Activated CD4-positive, alpha-beta memory T cell treated with anti-CD3 and anti-CD28 coated beads for 36 hours (primary cell): ENCODE measurements at places on chromosomes 16 and 17.
A peak's percentile ranks its signal among the peaks of the same experiment; 100 is the strongest.

DNA sequence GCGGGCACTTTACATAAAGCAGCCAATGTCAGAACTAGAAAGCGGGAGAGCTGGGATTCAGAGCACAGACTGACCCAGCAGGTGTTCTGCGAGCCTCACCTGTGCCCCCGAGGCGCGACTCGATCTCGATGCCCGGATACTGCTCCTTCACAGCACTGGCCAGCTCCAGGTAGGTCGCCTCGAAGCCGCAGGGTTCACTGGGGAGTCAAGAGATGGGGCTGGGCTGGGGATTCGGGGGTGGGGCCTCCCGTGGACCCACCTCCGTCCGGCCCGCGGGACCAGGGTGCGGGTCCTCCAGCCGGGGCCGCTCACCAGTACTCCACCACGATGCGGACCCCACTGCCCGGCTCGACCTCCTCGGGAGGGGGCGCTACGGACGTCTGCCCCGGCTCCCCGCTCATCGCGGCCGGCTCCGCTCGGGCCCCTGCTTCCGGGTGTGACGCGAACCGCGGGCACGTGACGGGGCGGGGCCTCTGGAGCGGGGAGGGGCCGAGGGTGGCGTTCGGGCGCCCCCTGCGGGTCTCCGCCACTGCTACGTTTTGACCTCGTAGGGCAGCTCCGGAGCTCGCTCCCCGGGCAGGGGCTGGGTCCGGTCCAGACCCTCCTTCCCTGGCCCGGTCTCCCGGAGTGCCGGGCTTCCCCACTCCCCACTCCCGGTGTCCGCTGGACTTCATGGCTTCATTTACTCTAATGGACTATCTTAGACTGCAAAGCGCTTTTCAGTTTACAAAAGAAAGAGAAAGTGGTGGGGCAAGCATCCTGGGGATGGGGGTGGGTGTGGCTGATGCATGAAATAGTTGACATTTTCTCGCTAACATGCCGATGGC lies at the start of gene MIEN1:
Gene MIEN1 (minus strand): TSS at position 438 of the 827 bp plus-strand sequence. CDS start 37 bp downstream, at position 401.
- peak; percentile 95 for DNase-seq

- peak; percentile 25 for DNase-seq
Observed at GRCh38 chr17:18362698-18363100, 651 bp downstream of the SHMT1 start.

GRCh38 chr17:83099570-83100181 lies 20.3 kb downstream of the METRNL start:
- DNase-seq = no peak

DNA sequence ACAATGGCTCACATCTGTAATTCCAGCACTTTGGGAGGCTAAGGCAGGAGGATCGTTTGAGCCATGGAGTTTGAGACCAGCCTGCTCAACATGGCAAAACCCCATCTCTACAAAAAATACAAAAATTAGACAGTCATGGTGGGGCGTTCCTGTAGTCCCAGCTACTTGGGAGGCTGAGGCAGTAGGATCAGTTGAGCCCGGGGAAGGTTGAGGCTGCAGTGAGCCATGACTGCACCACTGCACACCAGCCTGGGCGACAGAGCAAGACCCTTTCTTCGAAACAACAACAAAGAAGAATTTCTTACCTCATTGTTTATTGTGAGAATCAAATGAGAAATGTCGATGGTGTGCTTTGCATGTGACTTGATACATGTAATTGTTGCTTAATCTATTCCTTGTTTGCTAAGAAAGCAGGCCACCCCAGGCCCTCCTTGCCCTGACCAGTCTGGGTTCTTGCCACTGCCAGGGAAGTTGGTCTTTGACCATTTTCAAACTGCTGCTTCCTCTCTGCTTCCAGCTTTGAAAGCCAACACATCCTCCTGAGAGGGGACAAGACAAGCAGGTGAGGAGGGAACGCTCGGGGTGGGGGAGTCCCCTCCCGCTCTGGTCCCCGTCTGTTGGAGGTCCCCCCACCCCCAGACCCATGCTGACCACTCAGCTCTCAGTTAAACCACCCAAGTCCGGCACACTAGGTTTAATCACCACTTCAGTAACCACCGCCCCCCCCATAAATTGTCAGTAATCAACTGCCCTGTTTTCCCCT lies 47.3 kb upstream of the CPNE2 start:
- DNase-seq = no peak

- DNase-seq = no peak
Observed at GRCh38 chr17:75440738-75441448, 15.5 kb upstream of the TMEM94 start.

DNA sequence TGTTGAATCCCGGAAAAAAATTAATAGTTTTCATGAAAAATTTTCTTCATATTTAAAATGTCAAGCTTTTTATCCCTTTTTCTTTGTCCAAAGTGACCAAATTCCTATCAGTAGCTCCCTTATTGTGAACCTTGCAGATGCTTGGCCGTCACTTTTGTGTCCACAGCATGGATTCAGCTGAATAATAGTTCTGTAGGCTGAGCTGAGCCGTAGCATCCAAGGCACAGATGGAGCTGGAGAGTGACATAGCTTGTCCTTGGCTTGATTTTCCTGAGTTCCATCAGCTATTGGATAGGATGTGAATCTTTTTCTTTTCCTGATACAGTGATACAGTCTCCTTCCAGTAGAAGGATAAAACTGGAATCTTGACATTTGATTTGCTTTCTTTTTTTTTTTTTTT lies 3.6 kb downstream of the NUP85 start:
- DNase-seq = no peak

- DNase-seq = no peak
Observed at GRCh38 chr17:36786867-36787266, 150.4 kb upstream of the LHX1 start.

DNA sequence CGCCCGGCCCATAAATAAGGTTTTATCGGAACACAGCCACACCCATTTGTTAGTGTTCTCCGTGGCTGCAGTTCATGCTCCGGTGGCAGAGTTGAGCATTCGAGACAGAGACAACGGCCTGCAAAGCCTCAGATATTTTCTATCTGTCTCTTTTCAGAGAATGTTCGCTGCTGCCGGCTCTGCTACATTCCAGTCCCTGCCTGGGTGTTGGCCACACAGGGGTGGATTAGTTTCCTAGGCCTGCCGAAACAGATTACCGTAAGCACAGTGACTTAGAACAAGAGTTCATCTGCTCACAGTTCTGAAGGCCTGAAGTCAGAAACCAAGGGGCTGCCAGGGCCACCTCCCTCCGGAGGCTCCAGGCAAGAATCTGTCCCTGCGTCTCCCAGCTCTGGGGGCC lies 19.1 kb upstream of the GSG1L start:
- no peak for DNase-seq

DNA sequence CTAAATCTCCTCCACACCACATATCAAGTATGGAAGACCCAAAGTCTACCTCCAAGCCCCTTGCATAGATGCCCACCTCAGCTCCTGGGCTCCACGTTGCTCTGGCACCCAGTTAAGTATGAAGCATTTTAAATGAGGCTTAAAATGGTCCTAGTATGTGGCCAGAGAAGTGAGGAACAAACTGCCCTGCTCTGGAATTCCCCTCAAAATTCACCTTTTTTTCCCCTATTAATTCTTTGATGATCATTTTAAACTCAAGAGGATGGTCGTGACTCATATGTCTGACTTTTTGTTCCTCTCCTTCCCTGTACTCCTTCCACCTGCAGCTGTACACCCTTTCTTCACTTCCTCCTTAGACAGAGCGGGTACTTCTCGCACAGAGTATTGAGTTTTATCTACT lies 234.5 kb upstream of the MYOCD start:
- no peak for DNase-seq

GRCh38 chr16:88977018-88977811 lies at the start of gene CBFA2T3:
Gene CBFA2T3, minus strand, starts transcription at chr16:88977207. Its CDS starts 400 bp downstream, at chr16:88976807.
- no peak for DNase-seq

DNA sequence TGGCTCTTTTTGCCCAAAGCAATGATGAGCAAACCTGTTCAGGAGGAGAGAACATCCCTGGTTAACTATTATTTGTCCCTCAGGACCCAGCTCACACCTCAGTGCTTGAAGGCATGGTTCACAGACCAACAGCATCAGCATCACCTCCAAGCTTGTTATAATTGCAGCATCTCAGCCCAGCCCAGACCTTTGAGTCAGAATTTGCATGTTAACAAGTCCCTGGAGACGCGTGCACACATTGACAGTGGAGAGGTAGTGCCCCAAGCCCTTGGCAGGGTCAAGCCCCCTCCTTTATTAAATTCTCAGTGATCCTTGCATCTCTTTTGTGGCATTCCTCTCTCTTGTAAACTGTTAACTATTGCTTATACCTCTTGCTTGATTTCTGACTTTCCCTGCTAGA lies 488.6 kb downstream of the HAPSTR1 start:
- DNase-seq = no peak

- peak; percentile 85 for DNase-seq
Observed at GRCh38 chr17:75535119-75535537, 9.6 kb downstream of the LLGL2 start.

GRCh38 chr17:75138519-75138918 lies 7.0 kb upstream of the NT5C start:
- no peak for DNase-seq

DNA sequence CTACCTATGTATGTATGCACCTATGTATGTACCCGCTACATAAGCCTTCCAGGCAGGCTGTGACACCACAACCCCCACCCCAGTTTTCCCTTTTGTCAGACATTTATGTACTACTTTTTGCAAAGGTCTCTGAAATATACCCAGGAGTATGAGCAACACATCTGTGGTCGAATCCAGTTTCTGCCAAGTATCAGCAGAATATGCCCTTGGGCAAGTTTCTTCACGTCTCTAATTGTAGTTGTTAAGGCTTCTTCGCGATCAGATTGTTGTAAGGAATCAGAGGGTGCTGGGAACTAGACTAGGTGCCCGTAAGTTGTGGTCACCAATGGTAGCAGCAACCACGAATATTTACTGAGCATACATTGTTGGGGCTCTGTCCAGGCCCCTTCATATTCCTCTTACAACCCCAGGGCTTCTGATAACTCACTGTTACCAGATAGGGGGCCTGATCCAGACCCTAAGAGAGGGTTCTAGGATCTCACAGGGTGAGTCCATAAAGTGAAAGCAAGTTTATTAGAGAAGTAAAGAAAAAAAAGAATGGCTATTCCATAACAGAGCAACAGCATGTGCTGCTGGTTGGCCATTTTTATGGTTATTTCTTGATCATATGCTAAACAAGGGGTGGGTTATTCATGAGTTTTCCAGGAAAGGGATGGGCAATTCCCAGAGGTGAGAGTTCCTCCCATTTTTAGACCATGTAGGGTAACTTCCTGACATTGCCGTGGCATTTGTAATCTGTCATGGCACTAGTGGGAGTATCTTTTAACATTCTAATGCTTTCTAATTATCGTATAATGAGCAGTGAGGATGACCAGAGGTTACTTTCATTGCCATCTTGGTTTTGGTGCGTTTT lies 16.6 kb downstream of the NUDT7 start:
- no peak for DNase-seq

DNA sequence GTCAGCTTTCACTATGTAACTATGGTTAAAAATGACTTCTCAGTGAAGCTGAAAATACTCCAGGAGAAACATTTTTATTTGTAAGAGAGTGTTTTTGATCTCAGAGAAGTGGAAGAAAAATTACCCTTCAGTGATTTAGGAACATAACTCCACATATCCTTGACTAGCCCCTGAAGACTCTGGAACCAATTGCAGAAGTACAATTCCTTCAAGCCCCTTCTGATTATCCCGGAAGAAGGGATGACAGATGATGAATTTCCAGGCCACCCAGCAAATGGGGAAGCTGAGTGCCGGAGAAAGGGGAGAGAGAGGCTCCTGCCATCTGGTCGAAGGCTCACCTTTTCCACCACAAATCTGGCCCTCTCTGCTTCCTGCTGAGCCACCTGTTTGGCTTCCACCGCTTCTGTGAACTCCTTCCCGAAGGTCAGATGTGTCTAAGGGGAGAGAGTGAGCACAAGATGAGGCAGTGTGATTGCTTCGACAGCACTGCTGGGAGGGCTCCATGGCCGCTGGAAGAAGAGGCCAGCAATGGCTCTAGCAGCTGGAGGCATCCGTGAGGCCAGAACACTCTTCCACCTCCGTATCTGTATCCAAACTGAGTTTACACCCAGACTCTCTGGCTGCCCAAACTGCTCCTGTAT lies 8.1 kb downstream of the PHB1 start:
- DNase-seq = no peak

DNA sequence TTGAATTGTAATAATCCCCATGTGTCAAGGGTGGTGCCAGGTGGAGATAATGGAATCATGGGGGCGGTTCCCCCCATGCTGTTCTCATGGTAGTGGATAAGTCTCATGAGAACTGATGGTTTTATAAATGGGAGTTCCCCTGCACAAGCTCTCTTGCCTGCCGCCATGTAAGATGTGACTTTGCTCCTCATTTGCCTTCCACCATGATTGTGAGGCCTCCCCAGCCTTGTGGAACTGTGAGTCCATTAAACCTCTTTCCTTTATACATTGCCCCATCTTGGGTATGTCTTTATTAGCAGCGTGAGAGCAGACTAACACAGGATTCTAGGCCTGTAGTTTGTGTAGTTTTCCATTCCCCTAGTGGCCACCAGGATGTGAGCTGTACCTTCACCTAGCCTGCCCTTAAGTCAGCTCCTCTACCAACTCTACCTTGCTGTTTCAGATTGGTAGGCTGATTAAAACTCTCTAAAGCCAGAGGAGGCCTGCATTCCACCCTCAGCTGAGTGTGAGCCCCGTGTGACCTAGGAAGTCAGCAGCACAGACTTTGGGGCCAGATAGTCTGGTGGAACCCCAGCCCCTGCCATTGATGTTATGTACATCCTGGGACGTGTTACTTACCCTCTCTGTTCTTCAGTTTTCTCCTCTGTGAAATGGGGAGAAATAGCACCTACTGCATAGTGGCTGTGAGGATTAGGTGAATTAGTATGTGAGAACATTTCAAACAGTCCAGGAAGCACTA lies 252.4 kb upstream of the CACNG5 start:
- no peak for DNase-seq

DNA sequence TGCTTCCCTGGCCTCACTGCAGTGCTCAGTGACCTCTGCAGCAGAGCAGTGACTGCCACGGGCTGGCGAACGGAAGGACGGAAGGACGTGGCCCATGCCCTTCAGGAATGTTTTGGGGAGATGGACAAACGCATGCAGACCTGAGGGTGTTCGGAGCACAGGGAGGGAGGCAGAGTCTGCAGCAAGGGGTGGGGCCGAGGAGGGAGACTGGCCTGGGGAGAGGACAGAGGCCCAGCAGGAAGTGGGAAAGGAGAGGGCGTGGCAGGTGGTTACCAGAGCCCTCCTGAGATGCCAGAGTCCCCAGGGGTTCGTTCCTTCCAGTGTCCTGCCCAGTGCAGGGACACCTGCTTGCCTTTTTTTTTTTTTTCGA lies 21.9 kb downstream of the ADORA2B start:
- no peak for DNase-seq

- DNase-seq = no peak
Observed at GRCh38 chr16:28835864-28836760, 10.0 kb downstream of the TUFM start.

DNA sequence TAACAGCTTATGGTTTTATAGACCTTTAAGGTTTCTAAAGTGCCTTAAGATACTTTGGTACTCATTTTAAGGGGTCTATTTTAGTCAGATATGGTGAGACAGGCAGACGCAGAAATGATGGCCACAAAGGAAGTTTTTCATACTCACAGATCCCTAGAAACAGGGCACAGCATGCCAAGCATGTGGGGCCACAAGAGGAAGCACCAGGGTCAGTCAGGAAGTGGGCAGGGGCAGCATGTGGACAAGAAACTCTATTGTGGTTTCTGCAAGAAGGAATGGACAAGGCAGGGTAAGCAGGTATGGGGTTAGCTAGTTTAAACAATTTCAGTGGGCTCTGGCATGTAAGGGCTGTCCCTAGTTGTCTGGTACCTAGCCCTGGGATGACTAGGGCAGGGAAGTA lies 8.5 kb downstream of the EFCAB3 start:
- no peak for DNase-seq
